Stimulated activated CD4-positive, alpha-beta T cell treated with anti-CD3 and anti-CD28 coated beads, TNF-alpha, amount 100 ng/mL, for 1 hour (primary cell): ENCODE measurements at places on chromosomes 7 and 10.

GRCh38 chr7:7159063-7159658 lies 23.2 kb upstream of the C1GALT1 start:
- no peak for DNase-seq

- no peak for DNase-seq
Observed at GRCh38 chr10:72272689-72273409, 875 bp upstream of the DDIT4 start.

DNA sequence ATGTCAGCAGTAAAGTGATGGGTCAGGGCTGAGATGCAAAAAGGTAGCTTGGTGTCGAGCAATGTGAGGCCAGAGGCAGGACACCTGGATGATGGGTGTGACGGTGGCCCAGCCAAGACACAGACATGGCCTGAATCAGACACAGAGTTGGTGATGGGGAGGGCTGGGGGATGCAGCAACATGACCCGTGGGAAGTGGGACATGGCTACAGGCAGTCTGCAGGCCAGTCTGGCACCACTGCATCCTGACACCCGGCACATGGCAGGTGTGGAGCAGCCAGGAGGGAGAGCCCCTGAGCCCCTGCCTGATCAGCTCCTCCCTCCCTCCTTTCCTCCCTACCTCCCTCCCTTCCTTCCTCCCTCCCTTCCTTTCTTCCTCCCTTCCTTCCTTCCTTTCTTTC lies 114.8 kb upstream of the WDR11 start:
- no peak for DNase-seq

- no peak for DNase-seq
Observed at GRCh38 chr7:1626769-1627168, 43.3 kb upstream of the ELFN1 start.

- no peak for DNase-seq
Observed at GRCh38 chr7:2825559-2826227, 18.4 kb downstream of the GNA12 start.

- no peak for DNase-seq
Observed at GRCh38 chr7:51366172-51366728, 49.6 kb upstream of the COBL start.

GRCh38 chr7:134676743-134677142 lies 30.1 kb downstream of the BPGM start:
- no peak for DNase-seq

- no peak for DNase-seq
Observed at GRCh38 chr10:49624629-49625028, 10.8 kb downstream of the CHAT start.

DNA sequence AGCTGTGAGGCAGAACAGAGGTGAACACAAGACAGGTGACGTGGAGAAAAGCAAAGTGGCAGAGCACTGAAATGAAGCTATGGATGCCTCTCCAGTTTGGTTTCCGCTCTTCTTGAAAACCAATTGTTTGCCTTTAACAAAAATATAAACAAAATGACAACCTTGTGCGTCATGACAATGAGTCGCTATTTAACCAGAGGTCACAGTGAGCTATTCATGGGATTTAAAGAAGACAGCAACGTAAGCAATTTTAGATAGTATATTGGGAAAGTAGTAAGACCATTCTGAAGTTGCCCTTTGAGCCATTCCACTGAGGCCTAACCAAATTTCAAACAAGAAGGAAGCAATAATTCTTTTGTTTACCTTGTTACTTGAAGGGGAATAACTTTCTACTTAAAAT lies 15.2 kb upstream of the LRRTM3 start:
- DNase-seq: no peak

- DNase-seq: no peak
Observed at GRCh38 chr7:33698692-33699128, 206.6 kb upstream of the BMPER start.

GRCh38 chr10:29924436-29924835 lies 134.9 kb downstream of the JCAD start:
- DNase-seq: no peak

GRCh38 chr10:71213761-71214440 lies 1.5 kb downstream of the UNC5B start:
- DNase-seq: no peak

DNA sequence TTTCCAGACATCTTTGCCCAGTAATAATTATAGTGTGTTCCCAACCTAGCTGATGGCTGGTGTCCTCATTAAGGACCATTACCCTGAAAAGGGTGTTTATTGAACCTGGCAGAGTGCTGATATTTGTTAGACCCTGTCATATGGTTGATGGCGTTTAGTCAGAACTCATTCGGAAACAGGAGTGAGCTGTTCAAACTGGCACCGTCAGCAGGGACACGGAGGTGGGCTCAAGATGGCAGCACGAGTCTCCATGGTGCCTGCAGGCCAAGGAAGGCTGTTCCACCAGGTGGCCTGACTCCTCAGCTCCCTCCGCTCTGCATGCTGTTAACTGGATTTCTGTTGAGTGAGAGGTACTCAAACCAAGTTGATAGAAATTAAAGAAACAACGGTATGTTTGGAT lies 589.1 kb upstream of the MGMT start:
- DNase-seq: no peak

- no peak for DNase-seq
Observed at GRCh38 chr7:25672496-25672895, 444.2 kb upstream of the NPVF start.

GRCh38 chr7:100472854-100473499 lies 6.0 kb downstream of the TSC22D4 start:
- DNase-seq: no peak

DNA sequence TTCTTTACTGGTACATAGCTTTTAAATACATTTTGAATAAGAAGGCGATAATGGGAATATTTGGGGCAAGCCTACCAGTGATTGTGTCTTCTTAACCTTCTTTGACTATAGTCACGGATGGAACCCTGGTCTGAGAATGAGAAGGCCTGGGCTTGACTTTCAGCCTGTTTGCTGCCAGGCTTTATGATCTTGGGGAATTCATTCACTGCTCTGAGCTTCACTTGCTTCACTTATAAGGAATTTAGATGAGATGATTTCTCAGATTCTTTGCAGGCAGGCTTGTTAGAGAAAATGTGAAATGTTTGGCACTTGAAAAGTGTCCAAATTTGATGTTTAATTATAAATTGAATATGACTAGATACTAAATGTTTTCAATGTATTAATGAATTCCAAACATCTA lies 42.5 kb downstream of the NUP205 start:
- no peak for DNase-seq

DNA sequence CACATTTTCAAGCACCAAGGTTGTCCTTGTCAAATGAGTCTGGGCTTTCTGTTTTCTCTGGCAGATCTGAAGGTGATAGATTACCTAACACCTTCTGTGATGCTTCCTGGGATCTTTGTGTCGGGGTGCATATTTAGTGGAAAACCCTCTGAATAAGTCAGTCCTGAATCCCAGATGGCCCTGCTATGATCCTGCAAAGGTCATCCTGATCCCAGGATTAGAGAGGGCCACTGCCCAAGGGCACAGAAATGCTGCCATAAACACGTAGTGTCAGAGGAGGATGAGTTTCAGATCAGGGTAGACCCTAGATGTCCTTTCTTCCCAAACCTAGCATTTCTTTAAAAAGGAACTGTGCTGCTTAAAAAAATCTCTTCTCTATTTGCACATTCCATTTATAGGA lies 19.0 kb downstream of the AGR2 start:
- DNase-seq: no peak

DNA sequence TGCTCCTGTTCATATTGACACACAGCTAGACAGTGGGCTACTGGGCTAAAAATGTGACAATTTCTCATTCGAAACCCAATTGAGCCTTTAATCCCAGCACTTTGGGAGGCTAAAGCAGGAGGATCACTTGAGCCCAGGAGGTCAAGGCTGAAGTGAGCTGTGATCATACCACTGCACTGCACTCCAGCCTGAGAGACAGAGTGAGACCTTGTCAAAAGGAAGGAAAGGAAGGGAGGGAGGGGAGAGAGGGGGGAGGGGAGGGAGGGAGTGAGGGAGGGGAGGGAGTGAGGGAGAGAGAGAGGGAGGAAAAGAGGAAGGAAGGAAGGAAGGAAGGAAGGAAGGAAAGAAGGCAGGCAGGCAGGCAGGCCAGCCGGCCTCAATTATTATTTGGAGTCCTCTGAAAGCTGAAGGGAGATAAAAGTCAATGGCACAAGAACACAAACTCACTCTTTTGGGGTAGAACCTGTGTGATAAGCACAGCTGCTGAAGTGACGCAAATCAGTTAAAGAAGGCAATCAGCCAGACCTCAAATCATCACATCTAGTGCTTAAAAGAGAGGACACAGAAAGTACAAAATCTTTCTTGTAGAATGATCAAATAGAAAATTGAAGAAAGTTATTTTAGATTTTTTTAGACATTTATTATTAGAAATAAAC lies 98.1 kb downstream of the CCDC71L start:
- DNase-seq: no peak

DNA sequence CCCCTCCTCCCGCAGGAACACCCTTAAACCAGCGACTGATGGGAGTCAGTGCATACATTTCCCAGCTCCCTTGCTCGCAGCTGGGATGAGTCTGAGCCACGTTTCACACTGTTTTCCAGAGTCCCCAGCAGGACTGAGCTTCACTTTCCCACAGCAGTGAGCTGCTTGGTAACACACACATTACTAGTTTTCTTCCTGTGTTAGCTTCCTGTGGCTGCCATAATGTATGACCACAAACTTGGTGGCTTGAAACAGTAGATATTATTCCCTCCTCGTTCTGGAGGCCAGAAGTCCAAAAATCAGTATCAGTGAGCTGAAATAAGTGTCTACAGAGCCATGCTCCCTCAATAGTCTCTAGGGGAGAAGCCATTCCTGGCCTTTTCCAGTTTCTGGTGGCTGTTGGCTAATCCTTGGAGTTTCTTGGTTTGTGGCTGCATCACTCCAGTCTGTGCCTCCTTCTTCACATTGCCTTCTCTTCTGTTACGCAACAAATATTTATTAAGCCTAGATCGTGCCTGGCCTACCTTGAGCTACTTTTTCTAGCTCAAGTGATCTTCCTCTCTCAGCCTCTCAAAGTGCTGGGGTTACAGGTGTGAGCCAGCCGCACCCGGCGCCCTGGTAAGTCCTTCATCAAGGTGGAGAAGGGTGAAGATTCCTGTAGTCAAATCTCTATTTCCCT lies 26.2 kb upstream of the CARD11 start:
- DNase-seq: no peak

- no peak for DNase-seq
Observed at GRCh38 chr10:33579996-33580395, 245.5 kb upstream of the NRP1 start.
